ENCODE measurements at places on chromosomes 2 and 18.

DNA sequence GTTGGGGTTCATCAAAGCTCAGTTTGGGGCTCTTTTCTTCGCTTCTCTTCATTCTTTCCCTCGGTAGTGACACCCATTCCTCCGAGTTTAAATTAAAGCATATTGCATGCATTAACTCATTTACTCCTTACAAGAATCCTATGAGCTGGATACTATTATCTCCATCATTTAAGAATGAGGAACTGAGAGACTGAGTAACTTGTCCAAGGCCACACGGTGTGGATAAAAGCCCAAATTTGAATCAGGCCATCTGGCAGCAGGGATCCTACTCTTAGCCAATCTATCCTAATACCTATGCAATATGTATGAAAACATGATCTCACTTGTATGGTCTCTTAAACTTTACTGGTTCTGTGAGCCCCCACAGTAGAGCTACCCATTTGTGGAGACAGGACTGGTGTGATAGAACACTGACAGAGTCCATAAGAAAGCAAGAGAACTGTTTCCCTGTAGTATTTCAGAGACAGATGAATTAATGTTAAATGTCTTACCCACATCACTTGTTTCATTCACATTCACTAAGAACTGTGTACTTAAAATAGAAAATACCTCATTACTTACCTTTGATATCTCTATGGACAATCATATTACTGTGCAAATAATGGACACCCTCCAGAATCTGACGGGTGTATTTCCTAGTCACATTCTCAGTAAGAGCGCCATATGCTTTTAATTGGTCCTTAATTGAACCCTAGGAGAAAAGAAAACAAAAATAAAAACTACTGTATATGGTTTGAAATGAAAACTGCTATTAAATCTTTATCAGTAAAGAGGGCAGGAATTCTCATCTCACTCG is 20.4 kb upstream of the ERCC3 start:
- no peak for DNase-seq

DNA sequence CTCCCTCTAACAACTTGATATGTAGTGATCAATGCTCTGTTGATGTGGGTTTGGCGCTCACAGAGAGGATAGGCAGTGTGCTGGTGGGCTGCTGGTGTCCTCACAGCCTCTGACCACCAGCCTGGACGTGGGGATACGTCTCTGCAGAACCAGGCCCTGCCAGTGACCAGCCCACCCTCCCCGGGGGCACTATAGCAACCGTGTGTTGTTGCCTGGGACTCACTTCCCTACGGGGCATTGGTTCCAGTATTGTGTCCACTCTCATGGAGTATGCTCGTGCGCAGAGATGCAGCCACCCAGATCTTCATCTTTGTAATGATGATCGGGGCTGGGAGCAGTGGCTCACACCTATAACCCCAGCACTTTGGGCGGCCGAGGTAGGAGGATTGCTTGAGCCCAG is 180.1 kb downstream of the LDLRAD4 start:
- DNase-seq: no peak

- DNase-seq: no peak
These were observed 66.8 kb downstream of the GBX2 start for GRCh38 chr2:236101311-236101950.

DNA sequence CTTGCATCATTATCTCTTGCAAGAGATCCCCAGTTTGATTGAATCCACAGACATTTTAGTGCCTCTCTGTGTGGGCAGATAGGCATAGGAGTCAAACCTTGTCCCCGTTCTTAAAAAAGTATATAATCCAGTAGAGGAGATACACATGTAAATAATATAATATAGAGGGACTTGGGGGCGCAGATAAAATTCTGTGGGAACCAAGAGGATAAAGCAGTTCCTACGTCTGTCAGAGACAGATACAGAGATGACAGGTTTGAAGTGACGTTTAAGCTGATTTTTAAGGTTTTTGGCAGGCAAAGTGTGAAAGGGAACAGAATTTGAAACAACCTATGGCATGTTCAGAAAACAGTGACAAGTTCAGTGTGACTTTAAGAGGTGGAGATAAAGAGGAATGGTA is 63.1 kb downstream of the CAB39 start:
- DNase-seq: no peak

DNA sequence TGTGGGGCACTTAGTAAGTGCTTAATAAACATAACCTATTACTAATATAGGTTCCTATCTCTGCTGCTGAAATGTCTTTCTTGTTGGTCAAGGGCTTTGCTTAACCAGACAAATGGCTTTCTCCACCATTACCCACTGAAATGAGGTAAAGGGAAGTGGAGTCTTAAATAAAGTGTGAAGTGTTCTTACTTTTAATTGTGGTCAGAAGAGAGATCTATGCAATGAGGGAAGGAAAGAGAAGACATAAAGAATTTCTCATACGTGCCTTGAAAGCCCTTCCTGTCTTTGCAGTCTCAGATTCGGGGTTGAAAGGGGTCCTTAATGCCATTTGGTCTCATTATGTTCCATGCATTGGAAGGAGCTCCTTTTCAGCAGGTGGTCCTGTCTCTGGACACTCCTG is 6.9 kb upstream of the CXCR4 start:
- DNase-seq: no peak

- no peak for DNase-seq
These were observed 484.1 kb downstream of the FBXO15 start for GRCh38 chr18:73663581-73663980.

- no peak for DNase-seq
These were observed 138.6 kb downstream of the BCL2 start for GRCh38 chr18:63180971-63181376.

DNA sequence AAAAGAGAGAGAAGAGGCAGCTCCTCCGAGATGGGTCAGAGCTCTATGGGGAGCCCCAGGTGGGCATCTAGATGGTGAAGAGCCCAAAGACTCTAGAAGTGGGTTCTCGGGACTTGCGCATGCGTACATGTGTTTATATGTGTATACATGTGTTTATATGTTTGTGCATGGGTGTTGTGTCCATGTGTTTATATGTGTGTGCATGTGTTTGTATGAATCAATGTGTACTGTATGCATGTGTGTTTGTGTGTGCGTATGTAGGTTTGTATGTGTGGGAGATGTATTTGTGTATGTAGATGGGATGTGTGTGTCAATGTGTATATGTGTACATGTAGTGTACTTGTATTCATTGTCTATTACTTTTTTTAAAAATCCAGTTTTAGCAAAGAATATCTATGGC is 25.6 kb downstream of the DNPEP start:
- DNase-seq: no peak

- no peak for DNase-seq
These were observed 32.0 kb downstream of the BIN1 start for GRCh38 chr2:127074936-127075335.

GRCh38 chr2:69046221-69046662 is 33.3 kb downstream of the ANTXR1 start:
- DNase-seq: peak; percentile 76

DNA sequence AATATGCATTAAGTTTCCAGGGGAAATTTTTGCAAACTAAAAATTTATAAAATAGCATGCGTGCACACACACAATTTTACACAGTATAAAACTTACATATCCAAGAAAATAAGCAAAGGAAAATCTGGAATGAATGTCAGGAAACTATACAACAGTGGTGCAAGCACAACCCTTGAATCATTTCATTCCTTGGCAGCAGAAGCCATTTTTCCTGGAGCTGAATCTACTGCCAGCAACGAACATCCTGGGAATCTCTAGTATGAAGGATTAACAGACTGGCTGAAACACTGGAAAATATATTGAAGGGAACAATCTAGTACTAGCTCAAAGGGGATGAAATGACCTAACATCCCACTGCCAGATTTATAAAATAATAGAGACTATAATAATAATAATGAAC is 235.3 kb downstream of the DYM start:
- no peak for DNase-seq

DNA sequence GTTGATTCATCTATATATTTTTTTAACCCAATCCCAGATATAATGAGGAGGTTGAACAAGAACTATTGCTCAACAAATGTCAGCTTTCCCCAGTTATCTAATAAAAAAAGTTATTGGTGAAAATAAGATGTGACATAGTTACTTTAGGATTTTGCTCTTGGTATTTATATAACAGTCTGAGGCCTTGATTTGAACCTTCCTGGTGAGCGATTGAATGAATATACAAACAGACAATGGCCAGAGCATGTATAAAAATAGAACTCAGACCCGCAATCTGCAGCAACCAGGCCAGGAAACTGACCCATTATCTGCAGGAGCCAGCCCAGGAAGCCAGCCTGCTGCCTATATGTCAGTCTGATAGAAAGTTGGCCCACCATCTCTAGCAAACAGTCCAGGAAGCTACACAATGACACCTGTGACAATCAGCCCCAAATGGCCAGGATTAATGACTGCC is 81.6 kb downstream of the HS6ST1 start:
- no peak for DNase-seq

DNA sequence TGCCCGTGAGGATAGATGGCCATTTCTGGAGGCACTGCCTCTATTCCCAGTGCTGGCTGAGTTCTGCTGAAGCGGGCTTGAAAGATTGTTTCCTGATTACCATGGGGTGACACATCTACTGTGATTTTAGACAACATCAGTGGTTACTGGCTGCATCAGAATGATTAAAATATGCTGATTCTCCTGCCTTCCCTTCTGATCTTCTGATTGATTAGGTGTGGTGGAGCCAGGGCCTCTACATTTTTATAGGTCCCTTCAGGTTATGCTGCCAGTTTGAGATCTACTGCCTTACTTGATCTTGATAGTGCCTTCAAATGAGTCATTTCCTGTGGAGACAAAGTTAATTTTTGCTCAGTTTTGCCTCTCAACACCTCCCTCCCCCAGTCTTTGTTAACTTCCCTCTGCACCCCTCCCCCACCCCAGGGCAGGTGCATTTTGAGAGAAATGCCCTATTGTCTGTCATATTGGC is 31.6 kb upstream of the SNORC start:
- DNase-seq: peak; percentile 40

DNA sequence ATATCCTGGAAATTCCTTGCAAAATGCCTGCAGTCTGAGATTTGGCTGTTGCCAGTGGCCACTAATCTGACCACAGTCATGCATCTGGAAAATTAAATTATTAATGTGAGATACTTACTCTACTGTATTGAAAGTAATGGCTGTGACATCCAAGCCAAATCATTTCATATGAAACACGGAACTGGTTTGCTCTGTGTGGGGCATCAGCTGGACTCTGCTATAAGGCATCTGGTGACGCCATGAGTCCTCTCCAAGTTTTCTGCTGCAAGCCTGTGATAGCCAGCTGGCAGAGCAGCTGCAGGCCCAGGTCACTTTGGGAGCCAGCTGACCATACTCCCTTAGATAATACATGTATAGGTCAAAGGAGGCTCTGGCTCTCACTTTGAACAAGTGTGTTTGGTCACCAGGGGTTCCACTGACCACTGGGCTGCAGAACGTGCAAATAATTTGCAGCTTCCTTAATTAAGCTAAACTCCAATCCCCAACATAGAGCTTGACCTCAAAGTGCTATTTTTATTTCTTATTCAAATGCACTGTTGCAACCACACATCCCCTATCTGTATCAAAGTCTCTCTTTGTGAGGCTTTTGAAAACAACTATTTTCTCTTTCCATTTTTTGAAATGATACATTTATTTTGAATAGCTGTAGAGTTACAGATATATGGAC is 152.9 kb downstream of the NCKAP5 start:
- DNase-seq: no peak

DNA sequence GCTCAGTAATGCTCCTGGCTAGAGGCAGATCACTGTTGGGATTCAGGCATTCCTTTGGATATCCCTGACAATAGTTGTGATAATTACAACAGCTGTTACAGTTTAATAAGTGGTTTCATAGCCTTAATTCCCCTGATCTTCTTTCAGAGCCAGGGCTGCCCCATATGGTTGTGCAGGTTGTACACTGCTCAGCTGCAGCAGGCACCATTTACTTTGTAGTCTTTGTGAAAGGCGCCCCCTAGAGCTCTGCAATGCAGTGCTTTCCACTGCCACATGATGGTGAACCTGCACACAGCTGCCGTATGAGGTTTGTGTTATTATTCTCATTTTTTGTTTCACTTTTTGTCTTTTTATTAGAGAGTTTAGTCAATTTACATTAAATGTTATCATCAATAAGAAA is 239.1 kb downstream of the KCNS3 start:
- no peak for DNase-seq

- DNase-seq: no peak
These were observed 1407.0 kb upstream of the CELF4 start for GRCh38 chr18:38972571-38972970.

DNA sequence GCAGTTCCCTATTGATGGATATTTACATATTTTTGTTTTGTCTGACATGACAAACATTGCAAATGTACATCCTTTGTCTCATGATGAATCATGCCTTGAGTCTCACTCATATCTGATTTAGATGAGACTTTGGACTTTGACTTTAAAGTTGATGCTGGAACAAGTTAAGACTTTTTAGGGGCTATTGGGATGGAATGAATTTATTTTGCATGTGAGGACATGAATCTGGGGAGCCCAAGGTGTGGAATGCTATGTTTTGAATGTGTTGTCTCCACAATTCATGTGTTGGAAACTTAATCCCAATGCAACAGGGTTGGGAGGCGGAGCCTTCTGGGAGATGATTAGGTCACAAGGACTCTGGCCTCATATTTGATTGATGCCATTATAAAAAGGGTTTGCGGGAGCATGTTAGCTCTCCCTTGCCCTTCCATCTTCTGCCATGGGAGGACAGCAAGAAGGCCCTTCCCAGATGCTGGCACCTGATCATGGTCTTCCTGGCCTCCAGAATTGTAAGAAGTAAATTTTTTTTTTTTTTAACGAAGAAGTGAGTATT is 29.1 kb upstream of the INO80D start:
- no peak for DNase-seq

- no peak for DNase-seq
These were observed 103.9 kb downstream of the COLEC12 start for GRCh38 chr18:396556-396955.

GRCh38 chr2:230877759-230878598 is 13.2 kb downstream of the ITM2C start:
- no peak for DNase-seq

GRCh38 chr2:195493416-195493815 is 163.6 kb upstream of the SLC39A10 start:
- no peak for DNase-seq

GRCh38 chr2:10119601-10120157 is 2.9 kb upstream of the RRM2 start:
- no peak for DNase-seq

GRCh38 chr2:215973954-215974699 is 39.2 kb downstream of the MREG start:
- DNase-seq: no peak

DNA sequence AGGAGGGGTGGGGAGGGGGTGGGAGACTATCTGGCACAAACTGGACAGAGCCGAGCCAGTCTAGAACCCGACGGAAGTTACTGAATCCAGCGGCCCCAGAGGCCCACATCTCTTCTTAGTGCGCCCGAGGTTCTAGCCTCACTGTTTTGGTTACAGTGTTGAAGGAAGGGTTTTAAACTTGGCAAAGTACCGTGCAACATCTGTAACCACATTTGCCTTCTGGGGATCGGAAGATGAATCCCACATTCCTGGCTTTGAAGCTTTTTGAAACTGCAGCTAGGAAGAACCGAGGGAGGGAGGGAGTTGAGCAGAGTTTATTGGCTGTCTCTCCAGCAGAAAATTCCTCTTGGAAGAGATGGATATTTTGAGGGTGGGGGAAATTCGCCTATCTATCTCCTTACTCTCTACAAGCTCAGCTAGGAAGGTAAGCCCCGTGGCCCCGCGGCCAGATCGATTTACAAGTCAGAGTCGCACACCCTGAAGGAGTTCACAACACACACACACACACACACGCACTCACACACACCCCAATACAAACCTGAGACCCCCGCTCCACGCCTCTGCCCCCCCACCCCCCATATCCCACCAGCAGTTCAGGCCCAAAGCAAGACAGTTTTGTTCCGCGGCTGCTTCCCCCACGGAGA is 1.0 kb downstream of the ACVR1 start:
- peak; percentile 57 for DNase-seq

GRCh38 chr2:43171789-43172188 is 54.6 kb downstream of the ZFP36L2 start:
- DNase-seq: no peak
